Pancreas (tissue), 10 donors: ENCODE measurements at places on chromosomes 12 and 14.

DNA sequence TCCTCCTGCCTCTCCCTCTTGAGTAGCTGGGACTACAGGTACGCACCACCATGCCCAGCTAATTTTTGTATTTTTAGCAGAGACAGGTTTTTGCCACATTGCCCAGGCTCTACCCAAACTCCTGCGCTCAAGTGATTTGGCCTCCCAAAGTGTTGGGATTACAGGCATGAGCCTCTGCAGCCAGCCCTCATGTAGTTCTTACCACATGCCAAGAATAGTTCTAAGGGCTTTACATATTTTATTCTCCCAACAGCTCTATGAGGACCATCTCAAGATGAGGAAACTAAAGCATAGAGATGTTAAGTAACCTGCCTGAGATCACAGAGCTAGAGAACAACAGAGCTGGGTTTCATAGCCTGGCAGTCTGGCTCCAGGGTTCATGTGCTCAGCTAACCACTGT is 37.9 kb upstream of the ALDH2 start:
- no peaks in the 10 kb centered on the region for H3K4me1 ChIP-seq
- H3K27ac ChIP-seq, result no peak overlapping the region
- no peak for DNase-seq
- no peaks in the 10 kb centered on the region for H3K27me3 ChIP-seq

- H3K4me1 ChIP-seq, result no peaks in the 10 kb centered on the region
- no peak overlapping the region for H3K27ac ChIP-seq
- no peak for DNase-seq
- no peak overlapping the region for H3K4me3 ChIP-seq
- H3K36me3 ChIP-seq, result no peaks in the 10 kb centered on the region
Measured at GRCh38 chr14:76651410-76652055, 109.7 kb upstream of the VASH1 start.

DNA sequence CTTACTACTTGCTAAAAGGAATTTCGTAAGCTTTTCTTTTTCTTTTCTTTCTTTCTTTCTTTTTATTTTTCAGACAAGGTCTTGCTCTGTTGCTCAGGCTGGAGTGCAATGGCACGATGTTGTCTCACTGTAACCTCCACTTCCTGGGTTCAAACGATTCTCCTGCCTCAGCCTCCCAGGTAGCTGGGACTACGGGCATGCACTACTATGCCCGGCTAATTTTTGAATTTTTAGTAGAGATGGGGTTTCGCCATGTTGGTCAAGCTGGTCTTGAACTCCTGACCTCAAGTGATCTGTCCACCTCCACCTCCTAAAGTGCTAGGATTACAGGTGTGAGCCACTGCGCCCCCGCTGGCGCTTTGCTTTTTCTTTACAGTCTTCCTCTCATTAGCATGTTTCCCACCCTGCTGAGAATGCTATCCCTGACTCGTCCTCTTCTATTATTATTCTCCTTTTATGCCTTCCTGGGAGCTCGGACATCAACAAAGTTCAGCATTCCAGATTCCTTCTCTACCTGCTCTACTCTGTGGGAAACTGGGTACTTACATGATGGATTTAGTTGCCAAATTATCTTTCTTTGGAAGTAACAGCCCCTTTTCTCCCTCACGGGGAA is 3.1 kb downstream of the MTHFD1 start:
- H3K36me3 ChIP-seq, result no peaks in the 10 kb centered on the region
- H3K4me3 ChIP-seq, result no peak overlapping the region
- no peaks in the 10 kb centered on the region for H3K27me3 ChIP-seq

GRCh38 chr12:128459067-128459466 is 192.1 kb downstream of the TMEM132C start:
- no peak overlapping the region for H3K27ac ChIP-seq
- no peak for DNase-seq
- no peaks in the 10 kb centered on the region for H3K36me3 ChIP-seq
- no peaks in the 10 kb centered on the region for H3K27me3 ChIP-seq

GRCh38 chr12:105223884-105224283 is 12.1 kb downstream of the APPL2 start:
- no peaks in the 10 kb centered on the region for H3K27me3 ChIP-seq
- H3K27ac ChIP-seq, result no peak overlapping the region
- no peak for DNase-seq
- H3K4me1 ChIP-seq, result peaks cover 22% of the 10 kb centered on the region
- H3K4me3 ChIP-seq, result no peak overlapping the region
- H3K36me3 ChIP-seq, result no peaks in the 10 kb centered on the region
